ENCODE measurements at places on chromosomes 12 and 14.
A peak's percentile ranks its signal among the peaks of the same experiment; 100 is the strongest.

- DNase-seq, result no peak
Observed at GRCh38 chr14:65255029-65255545, 152.8 kb upstream of the MAX start.

DNA sequence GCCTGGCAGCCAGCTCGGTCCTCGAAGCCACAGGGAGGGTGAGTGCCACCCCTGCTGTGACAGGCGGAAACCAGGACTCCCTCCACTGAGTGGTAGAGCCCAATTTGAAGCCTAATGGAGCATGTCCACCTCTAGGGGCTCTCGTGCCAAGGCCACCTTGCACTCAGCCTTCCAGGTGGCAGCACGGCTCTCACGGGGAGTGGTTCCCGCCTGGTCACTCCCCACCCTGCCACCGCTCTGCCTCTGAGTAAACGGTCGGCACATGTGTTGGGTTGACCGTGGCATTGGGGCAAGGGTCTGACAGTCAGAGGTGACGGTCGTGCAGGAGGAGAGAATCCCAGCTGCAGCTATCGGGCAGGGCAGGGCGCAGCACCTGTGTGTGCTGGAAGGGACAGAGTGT is 34.8 kb downstream of the IL31 start:
- DNase-seq, result no peak

DNA sequence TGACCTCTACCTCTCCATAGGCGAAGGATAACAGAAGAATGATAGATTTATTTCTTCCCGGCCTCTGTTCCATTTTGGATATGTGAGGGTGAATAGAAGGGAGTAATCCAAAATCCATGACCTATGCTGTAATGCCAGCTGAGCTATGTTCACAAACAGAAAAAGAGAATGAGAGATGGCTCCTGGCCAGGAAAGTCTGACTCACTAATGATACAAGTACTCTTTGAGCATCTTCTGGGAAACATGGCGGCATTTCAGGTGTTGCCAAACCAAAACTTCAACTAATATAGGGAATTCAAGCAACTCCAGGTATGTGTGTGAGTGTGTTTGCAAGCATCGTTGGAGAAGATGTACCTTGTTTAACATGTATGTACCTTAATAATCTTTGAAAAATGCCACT is 55.1 kb downstream of the MED13L start:
- DNase-seq, result no peak

DNA sequence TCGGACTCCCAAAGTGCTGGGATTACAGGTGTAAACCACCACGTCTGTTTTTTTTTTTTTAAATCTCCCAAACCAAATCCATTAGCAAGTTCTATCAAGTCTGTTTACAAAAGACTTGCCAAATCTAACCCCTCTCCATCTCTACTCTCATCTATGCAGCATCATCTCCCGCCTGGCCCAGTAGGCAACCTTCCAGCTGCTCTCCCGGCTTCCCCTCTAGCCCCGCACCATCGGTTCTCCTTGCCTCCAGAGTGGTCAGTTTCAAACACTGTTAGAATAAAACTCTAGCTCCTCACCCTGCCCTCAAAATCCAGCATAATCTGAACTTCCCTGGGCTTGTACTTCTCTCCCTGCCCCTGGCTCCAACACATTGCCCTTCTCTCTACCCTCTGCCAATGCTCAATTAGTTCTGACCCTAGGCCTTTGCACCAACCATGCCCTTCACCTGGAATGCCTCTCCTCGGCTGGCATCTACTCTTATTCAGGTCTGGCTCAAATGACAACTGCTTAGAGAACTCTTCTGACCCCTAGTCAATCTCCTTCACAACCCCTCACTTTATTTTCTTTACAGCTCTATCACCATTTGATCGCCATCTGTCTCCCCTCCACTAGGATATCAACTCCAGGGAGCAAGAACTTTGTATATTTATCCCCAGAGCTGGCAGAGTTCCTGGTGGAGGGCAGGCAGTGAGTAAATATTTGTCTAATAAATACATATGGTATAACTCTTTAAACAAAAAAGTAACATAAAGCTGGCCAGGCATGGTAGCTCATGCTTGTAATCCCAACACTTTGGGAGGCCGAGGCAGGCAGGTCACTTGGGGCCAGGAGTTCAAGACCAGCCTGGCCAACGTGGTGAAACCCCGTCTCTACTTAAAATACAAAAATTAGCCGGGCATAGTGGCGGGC is 4.9 kb downstream of the WSB2 start:
- no peak for DNase-seq

- DNase-seq, result no peak
Observed at GRCh38 chr12:1927051-1927680, 8.7 kb upstream of the CACNA2D4 start.

- DNase-seq, result no peak
Observed at GRCh38 chr12:78680596-78680995, 184.0 kb upstream of the SYT1 start.

DNA sequence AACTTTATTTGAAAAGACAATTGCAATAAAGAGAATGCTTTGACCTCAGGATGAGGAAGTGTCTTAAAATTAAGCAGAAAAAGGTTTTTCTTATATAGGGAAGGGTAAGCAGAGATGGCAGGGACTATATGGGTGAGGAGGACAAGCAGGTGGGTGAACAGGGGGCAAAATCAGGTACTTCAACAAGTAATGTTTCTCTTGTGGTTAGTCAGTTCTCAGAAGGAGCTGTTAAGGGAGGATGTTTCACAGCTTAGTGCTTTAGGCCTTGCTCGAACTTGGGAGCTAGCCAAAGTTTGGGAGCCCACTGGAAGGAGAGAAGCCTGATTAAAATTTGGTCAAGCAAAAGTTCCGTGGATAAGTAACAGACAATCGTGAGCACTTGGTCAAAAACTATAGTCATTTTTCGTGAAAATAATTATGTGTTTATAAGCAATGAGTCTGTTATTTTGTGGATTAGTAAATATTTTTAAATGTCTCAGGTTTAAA is 364.2 kb upstream of the TMPO start:
- DNase-seq, result no peak

DNA sequence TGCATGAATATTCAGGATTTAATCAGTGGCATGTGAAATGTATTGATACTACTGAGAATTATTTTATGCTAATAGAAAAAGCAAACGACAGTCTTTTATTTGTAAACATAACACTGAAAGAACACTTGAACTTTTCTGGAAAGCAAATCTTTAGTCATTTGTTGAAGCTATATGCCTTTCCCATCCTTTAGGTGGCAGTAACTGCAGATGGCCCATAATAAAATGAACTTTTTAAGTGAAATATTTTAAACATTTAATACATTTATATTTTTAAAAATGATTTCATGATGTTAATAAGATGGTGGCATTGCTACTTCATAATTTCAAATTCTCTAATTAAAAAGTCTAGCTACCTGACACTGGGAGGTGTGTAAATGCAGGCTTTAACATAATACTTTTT is 13.9 kb upstream of the KRR1 start:
- DNase-seq, result no peak

- no peak for DNase-seq
Observed at GRCh38 chr14:101861464-101861863, 100.0 kb downstream of the PPP2R5C start.

DNA sequence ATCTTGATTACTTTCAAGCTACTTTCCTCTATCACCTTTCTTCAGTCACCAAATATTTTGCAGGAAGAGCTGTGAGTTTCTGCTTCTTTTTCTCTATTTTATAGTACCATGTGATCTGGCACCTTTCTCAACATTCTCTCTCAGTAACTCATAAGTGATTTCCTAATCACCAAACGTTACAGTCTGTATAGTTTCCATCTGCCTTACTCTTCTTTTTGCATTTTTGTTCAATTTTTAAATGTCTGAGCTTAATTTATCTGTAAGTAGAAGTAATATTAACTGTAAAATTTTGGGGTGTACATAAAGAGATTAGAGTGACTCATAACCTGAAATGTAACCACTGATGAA is 422.1 kb upstream of the SYT1 start:
- DNase-seq, result no peak

DNA sequence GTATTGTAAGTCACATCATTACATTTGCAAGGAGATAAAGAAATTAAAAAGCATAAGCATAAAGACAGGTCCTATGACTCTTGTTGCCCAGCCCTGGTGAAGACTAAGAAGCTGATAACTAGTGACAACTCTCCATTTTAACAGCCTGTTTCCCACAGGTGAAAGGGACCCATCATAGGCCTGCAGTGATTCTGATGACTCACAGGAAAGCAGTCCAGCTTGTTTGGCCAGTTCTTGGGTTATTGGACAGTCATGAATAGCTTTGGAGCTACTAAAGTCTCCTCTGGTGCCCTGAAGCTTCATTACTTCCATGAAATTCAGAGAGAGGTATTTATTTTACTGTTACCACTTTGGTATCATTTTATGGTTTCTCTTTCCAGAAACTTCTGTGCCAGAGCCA is 55.5 kb upstream of the DYRK2 start:
- no peak for DNase-seq

- DNase-seq, result no peak
Observed at GRCh38 chr12:54368025-54368708, 3.9 kb upstream of the GPR84 start.

DNA sequence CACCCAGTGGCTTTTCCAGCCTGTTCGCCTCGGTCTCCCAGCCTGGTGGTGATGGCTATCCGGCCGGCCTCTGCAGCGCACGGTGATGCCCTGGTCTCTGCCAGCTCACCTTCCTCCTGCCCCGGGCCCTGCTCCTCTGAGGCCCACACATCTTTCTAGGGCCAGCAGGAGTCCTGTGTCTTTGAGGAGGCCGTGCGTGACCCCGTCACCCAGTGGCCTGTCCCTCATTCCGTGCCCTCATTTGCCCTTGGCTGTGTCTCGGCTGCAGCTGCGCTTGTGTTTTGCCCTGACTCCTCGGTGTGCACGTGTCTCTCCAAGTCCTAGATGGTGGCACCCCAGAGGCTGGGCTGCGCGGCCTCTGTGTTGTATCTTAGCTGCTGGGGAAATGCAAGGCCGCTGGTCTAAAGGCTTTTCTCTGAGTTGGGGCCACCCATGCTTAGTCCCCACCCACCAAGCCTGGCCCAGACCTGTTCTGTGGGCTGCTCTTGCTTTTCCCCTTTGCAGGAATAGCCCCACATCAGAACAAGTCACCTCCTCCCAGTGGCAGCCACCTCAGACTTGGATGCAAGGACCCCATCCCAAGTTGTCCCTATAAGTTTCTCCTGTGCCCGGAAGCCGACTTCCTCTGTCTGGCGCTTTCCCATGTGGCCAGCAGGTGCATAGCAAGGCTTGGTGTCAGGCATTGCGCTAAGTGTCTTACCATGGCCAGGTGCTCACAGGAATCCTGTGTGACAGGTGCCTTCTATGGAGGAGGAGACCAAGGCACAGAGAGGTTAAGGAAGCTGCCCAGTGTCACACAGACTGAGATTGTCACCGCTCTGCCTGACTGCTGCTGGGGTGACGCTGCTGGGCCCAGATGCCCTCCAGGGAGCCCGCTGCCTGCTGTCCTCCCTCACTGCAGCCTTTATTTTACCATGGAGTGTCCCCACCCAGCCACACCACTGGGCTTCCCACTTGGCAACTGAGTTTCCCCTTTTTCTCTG is 64.5 kb downstream of the TSPAN9 start:
- no peak for DNase-seq

- no peak for DNase-seq
Observed at GRCh38 chr12:27331291-27331926, 1.2 kb upstream of the BMAL2 start.

- peak; percentile 36 for DNase-seq
Observed at GRCh38 chr14:58571769-58572472, 65.8 kb upstream of the DACT1 start.

GRCh38 chr14:36068777-36069534 is 107.6 kb downstream of the PTCSC3 start:
- DNase-seq, result no peak

DNA sequence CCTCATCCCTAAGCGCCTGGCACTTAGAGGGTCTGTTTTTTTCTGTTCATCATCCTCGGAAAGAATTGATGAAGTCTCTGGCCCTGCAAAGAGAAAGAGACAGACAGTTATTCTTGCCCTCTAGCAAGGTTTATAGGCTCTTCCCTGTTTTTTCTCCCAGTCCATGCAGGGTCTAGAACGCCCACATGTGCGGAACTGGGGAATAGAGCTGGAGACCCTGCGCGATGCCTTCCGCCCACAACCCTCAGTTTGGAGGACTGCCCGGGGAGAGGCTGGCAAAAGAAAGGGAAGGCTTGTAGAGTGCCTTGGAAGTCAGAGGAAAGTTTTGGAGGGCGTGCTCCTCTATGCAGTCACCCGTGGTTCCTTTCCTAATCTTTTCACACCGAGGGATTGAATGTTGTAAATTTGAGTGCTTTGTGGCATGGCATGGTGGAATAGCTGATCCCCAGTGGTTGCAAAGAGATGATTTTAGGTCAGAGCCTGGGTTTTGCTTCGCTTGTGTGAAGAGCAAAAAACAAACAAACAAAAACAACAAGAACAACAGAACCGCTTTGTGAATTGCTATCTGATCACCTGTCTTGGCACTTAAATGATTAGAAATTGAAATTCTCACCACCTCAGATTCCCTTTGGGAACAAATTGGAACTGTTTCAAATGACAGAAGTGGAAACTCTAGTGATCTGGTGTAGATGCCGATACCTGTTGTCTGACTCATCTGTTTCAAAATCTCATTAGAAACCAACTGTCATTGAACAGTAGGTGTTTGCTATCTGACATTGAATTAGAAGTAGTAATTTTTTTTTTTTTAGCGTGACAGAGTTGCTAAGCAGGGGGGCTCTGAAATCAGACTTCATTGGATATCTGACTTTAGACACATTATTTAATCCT is 947 bp downstream of the GAS2L3 start:
- no peak for DNase-seq

DNA sequence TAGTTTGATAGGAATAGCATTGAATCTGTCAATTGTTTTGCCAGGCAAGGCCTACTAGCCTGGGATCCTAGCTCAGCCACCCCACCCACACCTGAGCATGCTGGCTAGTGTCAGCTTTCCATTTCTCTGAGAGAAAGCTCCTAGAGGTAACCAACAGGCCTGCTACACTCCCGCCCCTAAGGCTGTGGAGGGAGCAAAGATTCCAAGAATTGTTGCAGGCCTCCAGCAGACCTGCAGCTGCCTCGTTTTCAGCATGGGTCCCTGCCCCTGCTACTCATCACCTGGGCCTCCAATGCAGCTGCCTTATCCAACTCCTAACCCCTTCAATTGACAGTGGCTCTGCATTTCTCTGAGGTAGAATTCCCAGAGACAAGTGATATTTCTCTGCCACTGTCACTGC is 852.4 kb upstream of the MDGA2 start:
- DNase-seq, result no peak

GRCh38 chr12:53378724-53379388 is 1.1 kb upstream of the SP1 start:
- no peak for DNase-seq

- DNase-seq, result peak; percentile 36
Observed at GRCh38 chr12:98741196-98741555, 96.1 kb downstream of the APAF1 start.

GRCh38 chr14:80586131-80586530 is 355.4 kb downstream of the CEP128 start:
- no peak for DNase-seq

- no peak for DNase-seq
Observed at GRCh38 chr14:68594737-68595380, 198.0 kb downstream of the ZFP36L1 start.

- DNase-seq, result no peak
Observed at GRCh38 chr12:92988622-92989130, 59.6 kb upstream of the EEA1 start.

- DNase-seq, result no peak
Observed at GRCh38 chr14:24286996-24287395, 12.6 kb downstream of the DHRS1 start.
